ENCODE measurements at places on chromosomes 5 and 9.

DNA sequence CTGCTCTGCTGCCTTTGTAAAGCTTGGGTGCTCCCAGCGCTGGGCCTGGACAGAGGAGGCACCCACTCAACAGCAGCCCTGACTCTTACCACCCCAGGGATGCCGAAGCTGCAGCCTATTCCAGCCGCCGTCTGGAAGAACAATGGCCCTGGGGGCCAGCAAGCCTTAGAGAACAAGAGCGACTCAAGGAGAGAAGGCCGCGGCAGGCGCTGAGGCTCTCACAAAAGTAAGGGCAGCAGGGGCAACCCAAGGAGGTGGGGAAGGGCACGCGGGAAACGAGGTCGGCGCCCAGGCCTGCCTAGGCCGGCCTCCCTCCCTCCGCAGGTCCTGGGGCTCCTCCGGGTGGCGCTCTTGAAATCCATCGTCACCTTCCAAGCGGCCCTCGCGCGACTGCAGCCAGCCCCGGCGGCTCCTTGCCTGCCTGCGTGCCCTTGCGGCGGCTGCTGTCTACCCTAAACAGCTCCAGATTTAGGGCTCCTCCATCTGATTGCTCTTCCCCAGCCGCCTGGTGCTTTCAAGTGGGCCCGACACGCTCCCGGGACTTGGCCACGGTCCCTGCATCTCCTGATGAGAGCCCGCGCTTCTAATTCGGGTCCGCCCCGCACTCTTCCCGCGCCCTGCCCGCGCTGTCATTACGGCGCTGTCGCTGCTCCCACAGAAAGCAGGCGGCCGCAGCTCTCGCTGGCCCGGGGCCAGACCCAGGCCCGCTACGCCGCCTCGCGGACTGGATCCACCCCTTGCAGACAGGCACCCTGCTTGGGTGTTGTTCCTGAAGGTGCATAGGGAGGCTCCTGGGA, 213.3 kb downstream of the SEMA6A start:
- no peak for DNase-seq

GRCh38 chr9:133529457-133529856, 4.7 kb upstream of the MYMK start:
- DNase-seq: no peak

- no peak for DNase-seq
These were observed 216.1 kb downstream of the MEF2C start for GRCh38 chr5:88666761-88667495.

DNA sequence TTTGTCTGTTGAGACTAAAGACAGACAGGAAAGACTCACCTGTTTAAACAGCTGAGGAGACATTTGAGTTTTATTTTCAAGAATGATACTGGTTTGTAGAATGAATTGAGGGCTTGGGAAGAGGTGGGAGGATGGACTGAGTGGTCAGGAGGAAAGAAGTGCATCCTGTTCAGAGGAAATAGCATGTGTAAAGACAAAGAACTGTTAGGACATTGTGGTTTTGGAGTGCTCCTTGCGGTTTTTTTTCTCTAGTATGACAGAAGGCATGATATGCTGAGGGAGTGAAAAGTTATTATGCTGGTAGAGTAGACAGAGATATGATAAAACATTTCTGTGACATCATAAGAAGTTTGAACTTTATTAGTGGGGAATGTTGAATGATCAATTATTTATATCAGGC, 270.7 kb upstream of the ELAVL2 start:
- no peak for DNase-seq

GRCh38 chr5:131945551-131946168, at the start of gene MEIKIN:
Gene MEIKIN (minus strand): TSS chr5:131945663. CDS start chr5:131945505, 158 bp downstream.
- no peak for DNase-seq

DNA sequence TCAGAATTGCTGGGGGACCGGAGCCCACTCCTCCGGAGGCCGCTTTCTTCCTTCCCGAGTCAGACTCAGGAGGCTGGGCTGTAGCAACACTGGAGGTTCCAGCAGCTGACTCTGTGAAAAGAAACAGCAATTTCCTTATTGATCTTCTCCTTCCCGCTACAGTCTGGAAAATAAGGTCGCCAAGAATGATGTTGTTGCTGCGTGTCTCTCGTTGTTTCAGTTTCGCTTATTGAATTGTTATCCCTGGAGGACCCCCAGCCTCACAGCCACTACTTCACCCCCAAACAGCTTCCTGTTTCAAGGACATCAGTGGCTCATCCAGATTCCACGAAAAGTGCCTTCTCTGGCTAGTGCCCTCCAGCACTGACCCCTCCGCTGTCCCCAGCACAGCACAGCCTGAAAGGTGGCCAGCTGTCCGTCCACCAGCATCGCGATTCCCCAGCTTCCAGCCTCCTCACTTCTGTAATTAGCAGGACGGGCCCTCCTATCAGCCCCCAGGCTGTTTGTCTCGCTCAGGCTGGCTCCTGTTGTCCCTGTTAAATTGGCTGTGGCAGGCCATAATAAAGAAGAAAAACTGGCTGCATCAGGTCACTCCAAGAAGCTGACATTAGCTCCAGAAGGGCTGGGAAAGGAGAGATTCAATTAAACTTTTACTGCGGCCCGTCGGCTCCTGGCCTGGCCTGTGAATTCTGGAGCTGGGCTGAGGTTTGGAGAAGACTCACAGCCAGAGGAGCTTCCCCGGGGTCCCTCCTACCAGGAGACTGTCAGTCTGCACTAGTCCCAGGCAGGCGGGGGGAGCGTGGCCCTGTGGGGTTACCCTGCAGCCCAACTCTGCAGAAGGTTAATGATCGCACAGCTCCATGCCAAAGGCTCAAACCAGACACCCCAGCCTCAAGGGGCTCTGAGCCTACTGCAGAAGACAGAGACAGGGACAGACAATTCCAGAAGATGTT, 40.5 kb downstream of the OLFM1 start:
- no peak for DNase-seq

GRCh38 chr9:114395334-114395617, 7.5 kb upstream of the AKNA start:
- no peak for DNase-seq

DNA sequence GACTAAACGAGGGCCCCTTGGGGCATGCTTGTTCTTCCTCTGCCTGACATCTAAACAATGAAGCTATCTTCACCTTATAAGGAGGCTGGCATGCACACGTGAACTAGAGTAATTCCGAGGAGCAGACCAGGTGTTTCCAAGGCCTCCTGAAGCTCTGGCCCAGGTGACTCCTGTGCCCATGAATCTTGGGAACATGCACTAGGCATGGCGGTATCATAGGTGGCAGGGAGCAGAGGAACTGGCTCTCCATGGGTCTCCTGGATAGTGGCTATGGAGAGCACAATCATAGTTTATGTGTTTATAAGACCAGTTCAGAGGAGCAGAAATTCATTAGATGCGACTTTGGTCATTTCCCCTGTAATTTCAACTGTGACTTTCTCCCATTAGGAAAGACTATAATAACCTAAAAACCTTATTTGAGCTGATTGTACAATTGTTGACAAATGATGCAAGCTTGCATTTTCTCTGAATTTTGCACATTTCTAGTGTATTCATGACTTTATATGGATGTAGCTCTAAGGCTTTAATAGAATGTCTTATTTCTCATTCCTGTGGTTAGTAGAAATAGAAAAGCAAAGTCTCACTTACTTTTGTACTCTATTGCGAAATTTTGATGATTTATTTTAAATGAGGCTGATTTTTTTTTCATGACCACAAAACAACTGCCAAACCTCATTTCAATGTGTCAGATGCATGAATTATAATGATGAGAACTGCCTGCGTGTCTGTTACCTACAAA, 135.3 kb upstream of the RPS23 start:
- DNase-seq: no peak

DNA sequence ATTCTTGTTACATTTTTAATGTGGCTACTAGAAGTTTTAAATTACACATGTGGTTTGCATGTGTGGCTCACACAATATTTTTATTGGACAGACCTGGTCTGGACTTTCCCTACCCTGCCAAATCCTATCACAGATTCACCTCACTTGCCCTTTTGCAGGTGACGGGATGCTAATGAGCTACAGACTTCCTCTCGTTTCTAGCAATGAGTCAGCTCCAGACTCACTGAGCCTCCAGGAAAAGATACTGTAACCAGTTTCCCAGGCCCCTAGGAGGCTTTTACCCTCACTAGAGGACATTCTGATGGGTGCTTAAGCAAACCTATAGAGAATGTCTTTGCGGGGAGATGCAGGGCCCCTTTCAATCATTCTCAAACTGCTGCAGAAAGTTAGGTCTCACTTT, 135.4 kb downstream of the WDR41 start:
- no peak for DNase-seq

- no peak for DNase-seq
These were observed 497.1 kb downstream of the ARHGEF28 start for GRCh38 chr5:74122979-74123590.

- DNase-seq: no peak
These were observed 242.9 kb downstream of the BNC2 start for GRCh38 chr9:16627521-16627920.

GRCh38 chr5:79464695-79465332, 49.1 kb downstream of the HOMER1 start:
- DNase-seq: no peak

DNA sequence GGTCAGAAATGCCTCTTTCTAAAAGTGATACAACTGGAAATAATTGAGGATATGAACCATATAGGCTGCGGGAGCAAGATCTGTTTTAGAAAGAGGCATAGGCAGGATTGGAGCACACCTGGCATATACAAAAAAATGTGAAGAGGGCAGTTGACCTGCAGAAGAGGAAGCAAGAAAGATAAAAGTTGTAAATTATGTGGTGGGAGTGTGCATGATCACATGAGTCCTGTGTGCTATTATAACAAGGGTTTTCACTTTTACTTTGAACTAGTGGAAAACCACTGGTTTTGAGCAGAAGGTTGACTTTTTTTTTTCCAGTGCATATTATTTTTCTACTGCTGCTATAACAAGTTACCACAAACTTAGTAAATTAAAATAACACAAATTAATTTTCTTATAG, 489.3 kb downstream of the ANXA1 start:
- DNase-seq: no peak

- DNase-seq: no peak
These were observed 316.8 kb downstream of the BRINP1 start for GRCh38 chr9:119052339-119053030.

- DNase-seq: no peak
These were observed 15.6 kb upstream of the ACSL6 start for GRCh38 chr5:132027027-132027426.

DNA sequence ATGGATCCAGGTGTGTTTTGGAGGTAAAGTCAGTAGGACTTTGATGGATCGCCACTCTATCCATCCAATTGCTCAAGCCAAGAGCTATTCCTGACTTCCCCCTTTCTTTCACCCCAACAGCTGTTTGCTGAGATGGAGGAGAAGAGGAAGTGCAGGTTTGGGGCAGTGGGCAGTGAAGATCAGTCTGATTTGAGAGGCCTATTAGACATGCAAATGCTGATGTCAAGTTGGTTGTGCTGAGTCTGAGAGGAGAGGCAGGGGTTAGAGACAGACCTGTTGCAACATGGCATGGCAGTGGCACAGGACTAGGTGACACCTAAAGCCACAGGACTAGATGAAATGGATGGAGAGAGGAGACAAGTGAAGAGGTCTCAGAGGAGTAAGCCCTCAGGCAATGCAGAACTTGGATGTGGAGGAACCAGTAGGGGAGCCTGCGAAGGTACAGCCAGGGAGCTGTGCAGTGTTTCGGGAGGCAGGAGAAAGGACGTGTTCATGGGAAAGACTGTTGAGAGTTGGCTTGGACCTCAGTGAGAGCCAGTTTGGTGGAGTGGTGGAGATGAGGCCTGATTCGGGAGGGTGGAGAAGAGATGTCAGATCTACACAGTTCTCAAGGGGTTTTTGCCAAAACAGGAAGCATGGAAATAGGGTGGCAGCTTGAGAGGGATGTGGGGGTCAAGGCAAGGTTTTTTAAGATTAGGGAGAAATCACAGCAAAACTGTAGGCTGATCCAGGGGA, 175.0 kb downstream of the MACROH2A1 start:
- DNase-seq: no peak

- DNase-seq: no peak
These were observed 63.5 kb downstream of the MRPS27 start for GRCh38 chr5:72256536-72256935.

DNA sequence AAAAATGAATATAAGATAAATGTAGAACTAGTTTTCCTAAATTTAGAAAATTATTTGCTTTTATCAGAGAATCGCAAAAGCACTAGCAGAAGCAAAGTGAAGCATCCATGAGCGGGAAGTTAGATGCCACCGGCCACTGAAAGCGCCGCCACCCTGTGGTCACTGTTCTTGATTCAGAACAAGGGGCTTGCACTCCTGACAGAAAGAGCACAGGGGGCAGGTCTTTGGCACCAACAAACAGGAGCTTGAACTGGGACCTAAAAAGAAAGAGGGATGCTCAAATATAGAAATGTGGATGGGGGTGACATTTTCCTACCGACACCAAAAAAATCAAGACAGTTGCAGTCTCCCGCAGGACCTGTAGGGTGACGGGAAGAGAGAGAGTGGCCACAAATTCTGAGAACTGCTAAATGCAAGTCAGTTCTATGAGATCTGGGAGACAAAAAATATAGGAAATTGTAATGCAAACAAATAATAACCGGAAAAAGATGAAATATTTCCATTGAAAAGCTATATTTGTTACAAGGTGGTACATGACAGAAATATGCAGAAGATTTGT, 144.3 kb downstream of the CDH12 start:
- no peak for DNase-seq
